ENCODE measurements at places on chromosomes 3 and 15. TPM values are rescaled to one million over a fixed set of nuclear protein-coding genes. Genes with fewer than 3 reads are reported as not detected.

ATP13A4 gene
- not detected for polyA plus RNA-seq

SLC6A20 gene
- 0.05 TPM for polyA plus RNA-seq

CFAP91 gene
- polyA plus RNA-seq, result 2.4 TPM

CHAC1 gene
- 73.0 TPM for polyA plus RNA-seq

TRH gene
- polyA plus RNA-seq, result 0.10 TPM

RBP2 gene
- polyA plus RNA-seq, result not detected

GABRR3 gene
- not detected for polyA plus RNA-seq

ARF4 gene
- polyA plus RNA-seq, result 227 TPM

VPS18 gene
- polyA plus RNA-seq, result 5.9 TPM

PLAAT1 gene
- polyA plus RNA-seq, result 6.6 TPM

GPR176 gene
- 60.0 TPM for polyA plus RNA-seq

CCDC12 gene
- polyA plus RNA-seq, result 133 TPM

SLC22A14 gene
- not detected for polyA plus RNA-seq

SI gene
- not detected for polyA plus RNA-seq

SEMA3G gene
- 0.56 TPM for polyA plus RNA-seq

GRAMD2A gene
- 0.70 TPM for polyA plus RNA-seq

POLQ gene
- 4.5 TPM for polyA plus RNA-seq

UBAP1L gene
- 0.47 TPM for polyA plus RNA-seq

EFCAB12 gene
- 0.17 TPM for polyA plus RNA-seq

NPAP1 gene
- polyA plus RNA-seq, result 0.10 TPM

BNC1 gene
- polyA plus RNA-seq, result 0.28 TPM

LRRIQ4 gene
- polyA plus RNA-seq, result not detected

GPR171 gene
- polyA plus RNA-seq, result 3.4 TPM

FGD5 gene
- 7.4 TPM for polyA plus RNA-seq

SERF2 gene
- polyA plus RNA-seq, result 2,602 TPM

LRRC49 gene
- 6.9 TPM for polyA plus RNA-seq

DGKG gene
- 0.17 TPM for polyA plus RNA-seq

SLC7A14 gene
- polyA plus RNA-seq, result 0.82 TPM

GPR156 gene
- 0.73 TPM for polyA plus RNA-seq

THAP10 gene
- polyA plus RNA-seq, result 4.5 TPM

HIGD1A gene
- polyA plus RNA-seq, result 127 TPM

CFAP100 gene
- polyA plus RNA-seq, result not detected

C3orf62 gene
- polyA plus RNA-seq, result 1.6 TPM

TIMP4 gene
- 6.7 TPM for polyA plus RNA-seq

ARL6 gene
- polyA plus RNA-seq, result 8.6 TPM

CCNB2 gene
- 72.8 TPM for polyA plus RNA-seq

GOLGA8J gene
- not detected for polyA plus RNA-seq

FOXL2NB gene
- polyA plus RNA-seq, result 9.3 TPM

PPP1R14D gene
- not detected for polyA plus RNA-seq

LAMB2 gene
- 71.3 TPM for polyA plus RNA-seq

GABRB3 gene
- polyA plus RNA-seq, result 56.5 TPM

SLC28A1 gene
- not detected for polyA plus RNA-seq

ADCY5 gene
- 2.4 TPM for polyA plus RNA-seq

GHSR gene
- not detected for polyA plus RNA-seq

STOML1 gene
- polyA plus RNA-seq, result 1.5 TPM

SLC6A1 gene
- 0.23 TPM for polyA plus RNA-seq

Data from GM23338 (cell line).